Activated CD8-positive, alpha-beta memory T cell treated with anti-CD3 and anti-CD28 coated beads for 4 hours (primary cell): ENCODE measurements at places on chromosomes 11 and 22.

GRCh38 chr11:118885831-118886565, 2.3 kb downstream of the CXCR5 start:
- DNase-seq = no peak

DNA sequence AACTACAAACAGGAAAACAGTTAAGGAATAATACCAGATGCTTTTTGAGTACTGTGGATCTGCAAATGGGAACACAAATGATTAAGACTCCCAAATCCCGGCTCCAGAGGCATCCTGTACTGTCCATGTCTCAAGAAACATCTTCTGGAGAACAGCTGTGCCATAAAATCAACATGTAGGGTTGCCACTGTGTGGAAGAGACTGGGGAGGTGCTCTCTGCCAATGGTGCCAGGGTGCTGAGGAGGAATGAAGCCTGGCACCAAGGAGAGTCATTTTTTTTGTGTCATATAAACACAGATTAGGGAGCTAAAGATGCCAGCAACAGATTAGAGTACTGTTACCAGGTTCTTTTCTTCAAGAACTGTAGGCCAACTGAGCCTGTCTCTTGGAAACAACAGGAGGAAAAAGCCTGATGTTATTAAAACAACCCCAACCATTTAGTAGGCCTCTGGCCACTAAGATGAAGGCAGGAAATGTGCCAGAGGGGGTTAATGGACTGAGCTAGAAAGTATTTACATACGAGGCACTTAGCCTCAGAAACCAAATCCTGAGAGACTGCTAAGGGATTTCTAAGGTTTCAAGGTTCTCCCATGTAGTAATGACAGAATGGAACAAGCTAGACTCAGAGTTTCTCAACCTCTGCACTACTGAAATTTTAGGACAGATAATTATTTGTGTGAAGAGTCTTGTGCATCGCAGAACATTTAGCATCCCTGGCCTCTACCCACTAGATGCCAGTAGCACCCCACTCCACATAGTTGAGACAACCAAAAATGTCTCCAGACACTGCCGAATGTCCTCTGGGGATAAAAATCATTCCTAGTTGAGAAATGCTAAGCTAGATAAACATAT, 54.6 kb upstream of the CHRM4 start:
- no peak for DNase-seq

GRCh38 chr11:73185680-73186293, 32.3 kb upstream of the P2RY2 start:
- DNase-seq = no peak

DNA sequence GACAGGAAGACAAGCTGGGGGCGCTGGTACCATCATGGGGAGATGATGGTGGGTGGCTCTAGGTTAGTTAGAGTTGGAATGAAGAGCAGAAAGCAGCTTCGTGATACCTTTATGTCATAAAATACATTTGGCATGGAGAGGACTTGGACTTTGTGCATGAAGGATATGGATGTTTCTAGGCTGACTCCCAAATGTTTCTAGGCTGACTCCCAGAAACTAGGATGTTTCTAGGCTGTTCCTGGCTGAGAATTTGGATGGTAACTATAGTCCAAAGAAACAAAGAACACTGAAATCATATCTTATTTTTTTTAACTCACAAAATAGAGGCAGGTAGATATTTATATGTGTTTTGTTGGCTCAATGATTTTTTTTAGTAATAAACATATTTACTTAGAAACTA, 89.4 kb upstream of the VPREB1 start:
- no peak for DNase-seq

- no peak for DNase-seq
Measured at GRCh38 chr22:37701141-37701786, 4.4 kb downstream of the TRIOBP start.

- DNase-seq = no peak
Measured at GRCh38 chr11:135027461-135027860, 615.4 kb upstream of the B3GAT1 start.

DNA sequence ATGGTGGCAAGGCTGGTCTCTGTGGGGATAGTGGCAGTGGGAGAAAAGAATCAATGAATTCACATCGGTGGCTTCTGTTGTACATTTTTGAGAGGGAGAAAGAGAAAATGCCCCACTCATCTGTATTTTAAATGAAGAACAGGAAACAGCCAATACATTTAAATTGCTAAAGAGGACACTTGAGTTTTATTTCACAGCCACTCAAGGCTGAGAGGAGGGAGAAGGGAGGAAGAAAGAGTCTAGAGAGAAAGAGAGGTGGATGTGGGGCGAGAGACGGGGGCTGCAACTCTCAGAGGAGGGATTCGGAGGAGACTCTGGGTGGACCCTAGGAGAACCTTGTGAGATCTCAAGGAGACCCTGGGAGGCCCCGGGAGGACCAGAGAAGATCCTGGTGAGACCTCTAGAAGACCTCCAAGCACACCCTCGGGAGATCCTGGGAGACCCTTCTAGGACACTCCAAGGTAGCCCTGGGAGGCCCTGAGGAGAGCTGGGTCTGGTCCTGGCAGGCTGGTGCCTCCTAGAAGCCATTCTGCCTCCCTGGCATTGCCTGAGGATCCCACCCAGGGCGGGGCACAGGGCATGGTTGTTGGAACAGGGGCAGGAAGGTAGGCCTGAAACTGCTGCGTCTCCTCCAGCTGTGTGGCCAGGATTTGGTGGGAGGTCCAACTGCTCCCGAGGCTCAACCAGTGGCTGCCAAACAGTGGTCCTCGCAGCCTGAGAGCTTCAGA, 91.0 kb upstream of the SHISAL1 start:
- no peak for DNase-seq

DNA sequence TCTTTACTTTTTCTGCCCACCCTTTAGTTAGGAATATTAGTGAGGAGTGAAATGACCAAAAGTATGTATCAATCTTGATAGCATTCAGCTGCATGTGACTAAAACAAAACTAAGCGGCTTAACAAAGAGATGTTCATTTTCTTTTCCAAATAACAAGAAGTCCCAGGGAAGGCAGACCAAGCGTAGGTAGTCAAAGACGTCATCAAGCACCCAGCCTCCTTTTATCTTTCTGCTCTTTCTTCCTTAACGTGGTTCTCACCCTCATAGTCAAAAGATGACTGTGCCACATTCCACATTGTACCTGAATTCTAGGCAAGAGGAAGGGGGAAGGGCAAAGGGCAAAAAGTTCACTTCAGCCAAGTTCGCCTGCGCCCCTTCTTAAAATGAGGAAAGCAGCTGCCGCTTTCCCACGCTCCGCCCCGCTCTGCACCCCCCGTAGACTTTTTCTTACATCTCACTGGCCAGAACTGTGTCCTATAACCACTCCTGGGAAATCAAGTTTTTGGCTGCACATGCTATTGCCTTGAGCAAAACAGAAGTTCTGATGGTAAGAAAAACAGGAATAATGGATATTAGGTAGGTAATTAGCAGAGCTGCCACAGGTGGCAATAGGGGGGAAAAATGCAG, 14.6 kb upstream of the PGM2L1 start:
- no peak for DNase-seq

GRCh38 chr11:77413850-77414460, 59.9 kb downstream of the PAK1 start:
- DNase-seq = no peak

DNA sequence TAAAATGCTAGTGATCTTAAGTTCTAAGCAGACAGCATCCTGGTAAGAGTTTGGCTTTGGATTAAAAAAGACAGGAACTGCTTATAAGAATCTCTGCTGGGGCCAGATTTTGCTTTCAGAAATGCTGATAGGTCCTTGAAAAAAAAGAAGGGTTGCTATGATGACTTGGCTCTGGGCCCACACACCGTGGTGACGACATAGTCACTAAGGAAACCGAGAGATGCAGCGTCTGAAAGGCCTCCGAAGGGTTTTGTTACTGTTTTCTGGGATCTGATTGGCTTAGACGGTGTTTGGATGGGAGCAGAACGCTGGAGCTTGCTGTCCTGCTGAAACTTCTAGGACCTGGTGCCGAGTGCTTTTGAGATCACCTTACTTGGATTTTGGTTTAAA, 8.4 kb downstream of the FAM118A start:
- peak; percentile 81 for DNase-seq

DNA sequence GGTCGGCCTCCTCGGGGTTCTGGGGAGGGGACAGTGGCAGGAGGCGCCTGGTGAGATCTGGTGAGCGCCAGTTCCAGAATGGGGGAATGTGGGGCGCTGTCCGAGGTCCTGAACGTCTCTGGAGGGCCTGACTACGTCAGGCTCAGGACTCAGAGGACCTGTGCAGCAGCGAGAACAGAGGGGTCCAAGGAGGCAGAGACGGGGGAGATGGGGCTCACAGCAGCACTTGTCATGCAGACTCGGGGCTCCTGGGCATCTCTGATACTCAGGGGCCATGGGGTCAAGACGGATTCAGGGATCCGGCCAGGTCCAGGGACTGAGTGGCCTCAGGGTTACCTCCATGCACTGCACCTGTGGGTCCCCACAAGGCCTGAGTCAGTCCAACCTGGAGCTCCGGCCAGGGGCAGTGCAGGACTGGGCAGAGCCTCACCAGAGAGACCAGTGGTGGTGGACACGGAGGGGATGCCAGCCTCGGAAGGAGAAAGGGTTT, 92.2 kb downstream of the BRD1 start:
- DNase-seq = no peak

DNA sequence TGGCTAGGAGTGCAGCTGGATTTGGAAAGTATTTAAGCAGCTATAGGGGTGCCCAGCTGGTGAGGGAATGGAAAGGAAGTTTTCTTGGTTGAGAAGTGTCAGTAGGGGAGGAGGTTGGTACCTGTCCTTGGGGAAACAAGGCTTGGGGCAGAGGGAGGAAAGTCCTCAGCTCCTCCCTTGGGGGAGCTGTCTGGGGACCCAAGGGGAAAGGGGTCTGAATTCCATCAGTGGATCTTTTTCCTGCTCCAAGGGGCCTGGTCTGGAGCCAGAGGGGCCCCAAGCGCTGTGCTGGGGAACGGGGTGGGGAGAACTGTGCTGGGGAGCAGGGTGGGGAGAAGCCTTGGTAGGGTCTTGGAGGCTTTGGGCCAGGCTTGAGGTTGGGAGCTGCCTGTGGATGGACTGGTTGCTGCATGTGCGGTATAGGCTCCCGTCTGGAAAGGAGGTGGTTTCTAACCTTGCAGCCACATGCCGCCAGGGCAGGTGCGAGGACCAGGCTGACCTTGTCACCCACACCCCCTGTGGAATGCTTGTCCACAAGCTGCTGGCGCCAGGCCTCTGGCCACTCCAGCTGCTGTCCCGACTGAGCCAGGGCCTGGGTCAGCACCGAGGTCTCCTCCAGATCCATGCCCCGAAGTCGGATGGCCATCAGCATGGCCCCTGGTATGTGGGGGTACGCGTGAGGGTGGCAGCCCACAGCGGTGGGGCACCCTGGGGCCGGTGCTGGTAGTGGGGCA, 963 bp downstream of the TYMP start:
- no peak for DNase-seq

- DNase-seq = no peak
Measured at GRCh38 chr22:27994481-27995331, 75.7 kb upstream of the PITPNB start.

- DNase-seq = no peak
Measured at GRCh38 chr11:130054966-130055365, 14.7 kb upstream of the APLP2 start.

DNA sequence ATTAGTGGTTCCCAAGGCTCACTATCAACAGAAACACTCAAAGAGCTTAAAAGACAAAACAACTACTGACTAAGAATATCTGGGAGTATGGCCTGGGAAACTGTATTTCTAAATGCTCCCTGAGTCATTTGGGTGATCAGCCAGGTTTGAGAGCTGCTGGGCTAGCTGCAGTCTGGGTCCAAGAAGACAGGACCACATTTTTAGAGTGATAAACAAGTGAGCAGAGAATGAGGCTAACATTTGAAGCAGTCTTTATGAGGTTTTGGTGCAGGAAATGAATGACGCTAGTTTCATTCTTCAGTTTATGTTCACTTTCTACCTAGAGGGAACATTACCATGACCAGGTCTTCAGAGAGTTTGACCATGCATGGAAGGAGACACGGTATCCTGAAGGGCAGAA, 97.7 kb downstream of the TEAD1 start:
- no peak for DNase-seq

GRCh38 chr22:29344137-29344536, 28.6 kb upstream of the RASL10A start:
- no peak for DNase-seq

DNA sequence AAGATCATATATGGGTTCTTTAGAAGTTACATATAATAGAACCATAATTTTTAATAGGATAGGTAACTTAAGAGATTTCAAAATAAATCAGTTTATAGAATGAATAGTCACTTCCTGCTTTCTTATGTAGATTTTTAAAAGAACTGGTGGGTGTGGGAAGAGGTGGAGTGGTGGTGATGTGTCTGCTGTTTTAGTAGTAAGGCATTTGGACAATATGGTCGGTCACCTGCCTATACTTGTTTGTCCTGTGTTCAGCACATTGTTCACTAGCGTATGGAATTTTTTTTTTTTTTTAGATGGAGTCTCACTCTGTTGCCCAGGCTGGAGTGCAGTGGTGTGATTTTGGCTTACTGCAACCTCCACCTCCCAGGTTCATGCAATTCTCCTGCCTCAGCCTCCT, 39.3 kb downstream of the CCDC81 start:
- DNase-seq = no peak

DNA sequence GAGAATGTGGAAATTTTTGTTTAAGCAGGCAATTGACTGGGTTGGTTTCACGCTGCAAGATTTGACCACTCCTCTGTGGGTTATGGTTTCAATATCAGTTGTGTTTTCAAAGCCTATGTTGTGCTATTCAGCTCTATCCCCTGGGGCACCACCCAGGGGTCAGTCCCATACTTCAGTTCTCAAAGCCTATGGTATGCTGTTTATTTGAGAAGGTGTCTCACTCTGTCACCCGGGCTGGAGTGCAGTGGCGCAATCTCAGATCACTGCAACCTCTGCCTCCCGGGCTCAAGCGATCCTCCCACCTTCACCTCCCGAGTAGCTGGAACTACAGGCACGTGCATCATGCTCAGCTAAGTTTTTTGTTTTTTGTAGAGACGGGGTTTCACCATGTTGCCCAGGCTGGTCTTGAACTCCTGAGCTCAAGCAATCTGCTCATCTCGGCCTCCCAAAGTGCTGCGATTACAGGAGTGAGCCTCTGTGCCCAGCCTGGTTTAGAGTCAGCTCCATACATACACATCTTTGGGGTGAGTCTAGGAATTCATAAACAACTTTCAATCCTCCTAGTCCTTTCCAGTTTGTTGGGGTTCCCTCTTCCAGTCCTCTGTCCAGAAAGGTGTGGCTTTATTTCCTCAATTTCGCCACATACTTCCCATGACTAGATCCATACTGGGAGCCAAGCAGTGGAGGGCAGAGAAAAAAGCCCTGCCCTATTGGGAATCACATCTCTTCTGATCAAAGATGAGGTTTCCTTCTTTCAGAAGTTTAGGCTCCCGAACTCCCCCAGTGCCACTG, 35.0 kb upstream of the MAPK1 start:
- DNase-seq = no peak

- DNase-seq = no peak
Measured at GRCh38 chr11:128884054-128884453, 7.1 kb upstream of the KCNJ5 start.

DNA sequence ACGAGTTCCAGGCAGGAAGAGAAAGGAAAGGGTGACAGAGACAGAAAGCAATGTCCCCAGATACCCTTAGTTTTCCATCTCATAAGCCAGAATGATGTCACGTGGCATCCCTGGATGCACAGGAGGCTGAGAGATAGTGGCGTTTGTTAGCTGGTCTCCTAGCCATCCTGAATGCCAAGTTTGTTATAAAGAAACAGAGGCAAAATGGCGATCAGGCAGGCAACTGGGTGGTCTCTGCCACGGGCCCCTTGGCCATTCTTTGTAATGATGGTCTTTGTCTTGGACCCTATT, 5.3 kb downstream of the SMIM38 start:
- DNase-seq = no peak

- DNase-seq = no peak
Measured at GRCh38 chr11:68976563-68976962, 4.2 kb downstream of the MRGPRD start.
